ENCODE measurements at places on chromosomes 5 and 9.

GRCh38 chr9:90025816-90026215, 421.0 kb downstream of the GADD45G start:
- DNase-seq = no peak

DNA sequence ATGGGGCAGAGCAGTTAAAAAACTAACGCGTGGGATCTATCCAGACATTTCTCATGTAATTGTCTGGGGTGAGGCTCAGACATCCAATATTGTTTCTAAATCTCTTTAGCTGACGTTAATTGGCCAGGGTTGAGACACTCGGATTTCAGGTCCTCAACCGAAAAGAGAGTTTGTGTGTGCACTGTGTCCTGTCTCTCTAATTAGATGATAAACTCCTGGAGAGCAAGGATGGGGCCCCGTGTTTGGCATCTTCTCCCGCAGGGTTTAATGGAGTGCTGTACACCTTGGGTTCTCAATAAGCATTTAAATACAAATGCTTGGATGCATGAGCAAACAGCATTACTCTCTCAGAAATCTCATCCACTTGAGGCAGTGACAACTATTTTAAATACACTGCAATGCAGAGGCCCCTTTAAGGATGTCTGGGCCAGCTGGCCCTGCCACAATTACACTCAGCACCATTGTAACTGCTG, 139.6 kb downstream of the MTX3 start:
- DNase-seq = peak; percentile 43

GRCh38 chr5:14909369-14909768, 37.8 kb upstream of the ANKH start:
- DNase-seq = no peak

DNA sequence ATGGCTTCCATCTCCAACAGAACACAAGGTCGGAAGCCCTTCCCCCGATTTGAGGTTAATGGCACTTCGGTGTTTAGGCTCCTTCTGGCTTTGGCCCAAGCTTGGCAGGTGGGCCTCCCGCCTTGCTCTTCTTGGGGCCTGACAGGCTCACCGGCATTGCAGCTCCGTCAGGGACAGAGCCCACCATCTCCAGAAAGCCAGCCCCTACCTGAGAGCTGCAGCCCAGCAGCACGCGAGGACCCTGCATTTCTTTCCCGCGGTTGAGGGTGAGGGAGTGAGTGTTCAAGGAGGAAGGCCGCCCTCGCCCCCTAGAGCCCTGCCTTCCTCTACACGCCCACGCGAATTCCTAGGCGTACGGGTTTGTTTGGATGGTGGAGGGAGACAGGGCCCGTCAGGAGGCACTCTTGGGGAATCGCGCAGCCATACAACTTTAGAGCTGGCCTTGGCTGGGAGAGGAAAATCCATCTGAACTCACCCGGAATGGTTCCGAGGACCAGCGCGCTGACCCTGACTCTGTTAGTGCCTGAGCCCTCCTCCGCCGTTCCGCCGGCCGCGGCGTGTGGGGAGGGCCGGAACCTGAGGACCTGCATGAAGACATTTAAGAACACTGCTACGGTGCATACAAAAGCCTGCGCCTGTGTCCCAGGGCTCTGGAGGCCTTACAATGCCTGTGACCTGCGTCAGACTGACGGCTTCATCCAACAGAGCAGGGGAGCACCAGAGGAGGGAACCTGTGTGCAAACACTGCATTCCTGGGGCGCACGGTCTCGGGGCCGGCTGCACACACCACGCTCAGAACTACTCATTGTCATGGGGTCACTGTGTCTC, 73.8 kb downstream of the MRPL36 start:
- DNase-seq = no peak

DNA sequence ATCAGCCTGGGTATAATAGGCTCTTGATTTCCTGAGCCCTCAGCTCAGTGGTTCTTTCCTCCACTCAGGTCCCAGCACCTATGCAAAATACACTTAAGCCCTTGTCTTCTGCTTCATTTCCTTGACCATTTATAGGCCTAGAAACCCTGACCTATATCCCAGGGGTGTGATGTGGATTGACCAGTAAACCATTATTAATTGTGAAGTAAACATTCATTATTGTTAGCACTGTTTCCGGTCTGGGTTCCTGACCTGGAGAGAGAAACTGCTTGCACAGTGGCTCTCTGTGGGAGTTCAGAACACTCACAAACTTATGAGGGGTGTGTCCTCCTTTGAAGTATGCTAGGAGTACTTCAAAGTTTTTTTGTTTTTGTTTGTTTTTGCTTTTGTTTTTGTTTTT, 19.6 kb upstream of the TOMM5 start:
- DNase-seq = no peak

- DNase-seq = no peak
Observed at GRCh38 chr5:5183189-5183699, 43.1 kb downstream of the ADAMTS16 start.

- no peak for DNase-seq
Observed at GRCh38 chr9:90770927-90771326, 30.7 kb upstream of the SYK start.

Measured in DMS79 (cell line).